Activated CD4-positive, CD25-positive, alpha-beta regulatory T cell treated with anti-CD3 and anti-CD28 coated beads, Interleukin-2, amount 50 U/mL, for 24 hours (primary cell): ENCODE measurements at places on chromosomes 1 and 21.
A peak's percentile ranks its signal among the peaks of the same experiment; 100 is the strongest.

DNA sequence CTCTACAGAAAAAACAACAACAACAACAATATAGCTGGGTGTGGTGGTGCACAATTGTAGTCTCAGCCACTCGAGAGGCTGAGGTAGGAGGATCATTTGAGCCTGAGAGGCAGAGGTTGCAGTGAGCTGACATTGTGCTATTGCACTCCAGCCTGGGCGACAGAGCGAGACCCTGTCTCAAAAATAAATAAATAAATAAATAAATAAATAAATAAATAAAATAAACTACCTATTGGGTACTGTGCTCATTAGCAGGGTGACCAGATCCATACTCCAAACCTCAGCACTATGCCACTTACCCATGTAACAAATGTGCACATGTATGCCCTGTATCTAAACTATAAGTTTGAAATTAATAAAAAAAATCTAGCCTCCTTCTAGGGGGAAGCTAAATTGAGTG lies 369.4 kb upstream of the AJAP1 start:
- ATAC-seq, result no peak

- peak; percentile 36 for ATAC-seq
Measured at GRCh38 chr1:214445831-214446614, 105.4 kb downstream of the PTPN14 start.

GRCh38 chr1:109824349-109825115 lies 60.8 kb upstream of the EPS8L3 start:
- no peak for ATAC-seq

GRCh38 chr1:53381790-53382401 lies 54.0 kb upstream of the LRP8 start:
- no peak for ATAC-seq

DNA sequence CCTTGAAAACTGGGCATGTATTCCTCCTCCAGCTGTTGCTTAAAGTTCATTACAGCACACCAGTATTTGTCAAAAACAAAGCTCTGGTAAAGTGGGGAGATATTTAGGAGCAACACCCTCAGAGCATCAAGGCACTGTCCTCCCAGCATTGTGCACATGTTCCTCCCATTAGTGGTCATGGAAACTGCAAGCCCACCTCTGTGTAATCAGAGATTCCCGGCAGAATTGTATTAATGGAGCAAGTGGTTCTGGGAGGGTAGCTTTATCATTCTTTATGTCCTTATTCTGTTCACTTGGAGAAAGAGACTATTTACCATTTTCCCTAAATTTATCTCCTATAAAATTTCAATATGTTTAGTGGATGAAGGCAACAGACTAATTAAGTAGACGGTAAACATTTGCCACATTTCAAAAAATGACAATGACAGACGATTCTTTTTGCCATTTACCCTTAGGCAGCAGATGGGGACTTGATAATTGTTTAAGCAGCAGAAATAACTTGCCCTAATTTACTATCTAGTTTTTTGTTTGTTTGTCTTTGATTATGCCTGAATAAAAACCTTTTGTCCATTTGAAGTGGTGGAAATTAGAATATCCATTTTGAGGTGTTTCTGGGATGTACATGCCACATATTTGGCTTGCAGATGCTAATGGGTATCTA lies 289.6 kb upstream of the ST6GALNAC5 start:
- ATAC-seq, result no peak

DNA sequence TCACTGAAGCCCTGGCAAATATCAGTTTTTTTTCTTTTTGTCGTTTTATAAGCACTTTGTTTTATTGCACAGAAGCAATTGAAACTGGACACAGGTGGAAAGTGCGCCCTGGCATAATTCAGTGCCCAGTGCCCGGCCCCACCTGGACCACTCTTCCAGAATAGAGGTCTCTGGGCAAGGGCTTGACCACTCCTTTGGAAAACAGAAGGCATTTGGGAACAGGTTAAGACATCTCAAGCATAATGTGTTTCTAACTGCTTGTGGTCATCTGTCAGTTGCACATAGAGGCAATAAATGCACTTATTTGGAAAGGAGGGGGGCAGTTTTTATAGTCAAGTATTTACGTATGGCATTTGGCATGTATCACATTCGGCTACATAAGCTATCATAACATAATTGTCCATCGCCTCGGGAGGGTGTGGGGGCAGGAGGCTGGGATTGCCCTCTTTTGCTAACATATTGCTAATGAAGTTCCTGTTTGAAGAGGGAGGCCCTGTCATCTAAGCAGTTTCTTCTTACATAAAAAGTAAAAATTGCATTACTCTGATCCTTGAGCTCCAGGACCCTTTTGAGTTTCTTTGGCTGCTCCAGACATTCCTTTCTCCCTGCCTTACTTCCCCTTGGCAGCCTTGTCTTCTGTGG lies 14.7 kb upstream of the CD2 start:
- ATAC-seq, result no peak

DNA sequence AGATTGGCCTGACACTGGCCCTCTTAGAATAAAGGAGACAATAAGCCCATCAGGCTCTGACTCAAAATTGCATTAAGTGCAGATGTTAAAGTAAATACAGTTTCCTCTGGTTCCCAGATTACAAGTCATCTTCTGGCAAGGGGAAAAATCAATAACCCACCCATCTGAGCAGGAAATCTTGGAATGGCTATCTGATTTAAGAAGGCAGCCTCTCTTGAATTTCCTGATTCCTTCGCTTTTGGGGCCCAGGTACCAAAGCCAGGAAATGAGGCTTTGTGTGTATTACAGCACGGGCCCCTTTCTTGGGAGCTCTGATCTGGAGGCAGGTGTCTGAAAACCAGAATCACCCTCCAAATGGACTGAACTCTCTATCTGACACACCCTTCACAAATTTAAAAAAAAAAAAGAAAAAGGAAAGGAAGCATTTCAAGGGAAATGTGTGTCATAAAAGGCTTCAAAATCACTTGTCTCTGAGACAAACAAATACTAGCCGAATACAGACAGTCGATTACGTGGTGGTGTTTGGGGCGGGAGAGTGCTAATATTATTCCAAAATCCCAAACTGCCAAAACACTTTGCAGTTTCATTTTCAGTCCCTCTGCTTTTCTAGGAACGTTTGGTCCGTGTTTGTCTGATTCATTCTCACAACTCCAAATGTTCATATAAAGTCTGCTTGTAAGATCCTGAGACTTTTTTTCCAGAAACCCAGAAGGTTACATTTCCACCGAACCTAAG lies 240.9 kb upstream of the CAMK1G start:
- ATAC-seq, result no peak
